CD4-positive, alpha-beta T cell treated with Interleukin-1 beta for 1 hour (primary cell): ENCODE measurements at places on chromosomes 12 and 14.

DNA sequence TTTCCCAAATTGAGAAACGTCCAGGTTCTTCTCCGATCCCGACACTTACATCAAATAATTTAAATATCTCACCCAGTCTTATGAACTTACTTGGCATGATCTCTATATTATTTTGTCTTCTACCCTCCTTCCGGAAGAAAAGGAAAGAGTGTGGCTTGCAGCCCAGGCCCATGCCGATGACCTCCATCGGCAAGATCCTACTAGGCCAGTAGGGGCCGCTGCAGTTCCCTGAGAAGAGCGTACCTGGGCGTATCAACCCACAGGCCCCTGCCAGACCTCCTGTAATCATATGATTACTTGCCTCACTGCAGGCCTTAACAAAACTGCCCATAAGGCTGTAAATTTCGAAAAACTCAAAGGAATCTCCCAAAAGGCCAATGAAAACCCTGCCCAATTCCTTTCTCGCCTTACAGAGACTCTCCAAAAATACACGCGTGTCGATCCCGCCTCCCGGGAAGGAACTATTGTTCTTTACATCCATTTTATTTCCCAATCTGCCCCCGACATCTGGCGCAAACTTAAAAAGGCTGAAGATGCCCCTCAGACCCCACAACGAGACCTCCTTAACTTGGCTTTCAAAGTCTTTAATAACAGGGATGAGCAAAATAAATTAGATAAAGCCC, 69.6 kb downstream of the MOK start:
- peak; percentile 76 for DNase-seq

DNA sequence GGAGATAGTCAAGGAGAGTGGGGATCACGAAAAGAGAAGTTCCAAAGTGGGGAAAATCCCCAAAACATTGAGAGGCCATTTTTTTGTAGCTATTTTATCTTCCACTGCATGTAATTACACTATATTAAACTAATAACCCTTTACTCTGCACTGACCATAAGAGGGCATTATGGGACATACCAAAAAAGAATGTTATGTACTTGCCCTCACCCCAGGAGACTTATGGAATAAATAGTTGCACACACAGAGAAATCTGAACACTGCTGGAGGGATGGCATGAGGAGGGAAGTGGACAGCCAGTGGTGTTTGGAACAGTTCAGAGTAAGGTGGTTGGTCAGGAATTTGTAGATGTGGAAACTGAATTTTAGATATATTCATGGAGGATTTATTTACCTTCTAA, 422.9 kb downstream of the SNAPC1 start:
- no peak for DNase-seq

DNA sequence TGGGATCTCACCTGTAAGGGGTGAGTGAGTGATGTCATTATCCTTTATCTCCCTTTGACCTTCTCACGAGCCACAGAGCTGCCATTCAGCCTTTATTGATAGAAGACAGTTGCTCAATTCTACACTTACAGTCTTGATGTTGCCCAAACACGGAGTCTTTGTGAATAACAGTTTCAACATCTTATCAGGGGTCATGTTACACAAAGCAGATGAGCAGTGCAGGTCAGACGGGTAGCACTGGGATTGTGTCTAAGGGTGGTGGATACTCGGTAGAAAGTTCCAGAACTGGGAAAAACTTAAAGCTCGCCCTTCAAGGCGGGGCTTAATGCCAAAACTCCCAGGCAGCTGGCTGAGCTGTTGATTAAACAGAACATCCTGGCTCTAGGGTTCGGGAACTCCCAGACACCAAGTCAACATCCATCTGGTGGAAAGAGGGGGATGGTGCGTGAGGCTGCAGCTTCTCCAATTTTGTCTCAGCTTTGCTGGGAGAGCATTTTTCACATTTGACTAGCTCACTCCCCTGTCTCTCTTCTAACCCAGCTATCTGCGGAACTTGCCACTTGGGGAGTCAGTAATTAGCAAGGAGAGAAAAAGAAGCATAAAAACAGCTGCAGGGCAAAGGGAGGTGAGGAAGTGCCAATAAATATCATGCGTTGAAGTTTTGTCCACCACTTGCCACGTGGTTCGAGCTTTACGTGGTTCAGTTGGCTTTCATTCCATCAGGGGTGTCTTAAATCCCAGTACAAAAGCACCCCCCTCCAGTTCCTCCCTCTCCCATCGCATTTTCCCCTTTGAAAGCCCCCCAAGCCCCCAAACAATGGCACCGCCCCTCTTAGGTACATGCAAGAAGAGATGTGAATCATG, 31.0 kb downstream of the FOXN4 start:
- no peak for DNase-seq

DNA sequence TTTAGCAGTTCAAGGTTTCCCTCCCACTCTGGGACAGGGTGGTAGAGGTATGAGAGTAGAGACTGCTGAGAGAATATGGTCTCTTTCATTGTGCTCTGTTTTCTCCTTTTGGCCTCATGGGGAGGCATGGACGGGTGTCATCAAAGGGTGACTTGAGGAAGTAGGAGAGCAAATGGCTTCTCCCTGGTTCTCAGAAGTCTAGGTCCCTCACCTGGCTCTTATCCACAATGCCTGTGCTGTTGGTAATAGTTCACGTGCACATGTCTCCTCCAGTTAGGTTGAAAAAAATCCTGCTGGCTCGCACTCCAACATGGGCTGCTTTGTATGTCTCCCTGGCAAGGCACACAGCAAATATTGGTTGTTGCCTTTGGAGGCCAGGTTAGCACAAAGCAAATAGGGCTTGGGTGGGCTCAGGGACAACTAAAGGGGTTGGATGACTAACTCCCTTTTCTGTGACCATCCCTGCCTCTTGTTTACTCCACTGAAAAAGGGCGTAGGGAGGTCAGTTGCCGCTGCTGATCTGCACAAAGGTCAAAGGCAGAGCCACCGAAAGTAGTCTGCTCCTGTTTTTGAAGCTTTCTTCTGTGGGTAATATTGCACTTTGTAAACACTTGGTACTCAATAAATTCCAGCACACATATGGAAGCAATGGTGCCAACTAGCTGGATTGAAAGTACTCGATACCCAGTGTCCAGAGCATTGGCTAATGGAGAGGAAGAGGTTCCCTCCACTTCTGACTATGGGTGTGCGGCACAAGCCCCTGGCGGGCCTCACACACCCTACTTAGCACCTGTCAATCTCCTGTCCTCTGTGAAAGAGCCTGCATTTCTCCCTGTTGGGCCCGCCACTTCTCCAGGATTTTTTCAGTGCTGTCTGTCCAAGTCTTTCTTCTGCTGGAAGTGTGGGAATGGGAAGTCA, 121.8 kb downstream of the SLC38A6 start:
- peak; percentile 11 for DNase-seq

GRCh38 chr14:78764645-78765044, 594.5 kb downstream of the NRXN3 start:
- DNase-seq, result no peak

DNA sequence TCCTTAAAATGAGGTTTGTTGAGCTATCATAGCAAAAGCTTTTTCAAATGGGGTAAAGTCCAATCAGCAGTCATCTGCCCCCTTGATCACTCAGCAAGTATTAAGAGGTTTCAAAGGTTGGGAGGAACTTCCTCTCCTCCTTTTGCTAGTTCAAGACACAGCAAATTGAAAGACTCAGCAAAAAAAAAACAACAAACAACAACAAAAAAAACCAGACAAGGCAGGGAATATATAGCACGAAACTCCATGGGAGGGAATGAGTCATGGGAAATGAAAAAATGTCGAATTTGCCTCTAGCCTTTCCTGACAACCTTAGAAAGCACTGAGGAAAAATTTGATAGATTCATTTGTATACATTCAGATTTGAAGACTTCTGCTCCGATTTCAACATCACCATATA, 1.6 kb upstream of the SLC7A8 start:
- no peak for DNase-seq
